ENCODE measurements at places on chromosomes 5 and 9.
A peak's percentile ranks its signal among the peaks of the same experiment; 100 is the strongest.

DNA sequence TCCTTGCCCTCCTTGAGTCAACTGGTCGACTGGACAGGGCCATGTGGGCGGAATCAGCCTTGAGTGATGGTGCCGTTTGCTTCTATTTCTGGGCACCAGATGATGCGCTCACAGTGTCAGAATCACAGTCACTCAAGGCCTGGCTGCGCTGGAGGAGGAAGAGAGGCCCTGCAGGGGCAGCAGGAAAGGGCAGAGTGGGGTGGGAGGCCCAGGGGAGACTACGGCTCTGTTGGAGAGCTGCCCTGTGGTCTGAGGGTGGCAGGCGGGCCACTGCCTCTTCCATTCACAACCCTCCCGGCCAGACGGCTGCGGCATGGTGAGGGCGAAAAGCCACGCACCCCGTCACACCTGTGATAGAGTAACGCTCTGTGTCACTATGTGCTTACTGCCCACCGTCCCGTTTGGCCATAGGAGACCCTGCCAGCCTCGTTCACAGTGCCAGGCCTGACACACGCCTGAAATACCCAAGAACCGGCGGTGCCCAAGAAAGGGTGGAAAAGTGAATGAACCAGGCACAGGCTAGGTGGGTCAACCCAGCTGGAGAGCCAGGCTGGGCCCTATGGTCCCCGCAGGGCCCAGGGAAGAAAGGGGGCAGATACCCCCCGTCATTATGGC, 9.9 kb downstream of the PLPP7 start:
- no peak for DNase-seq

- no peak for DNase-seq
These were observed 32.9 kb downstream of the FCHO2 start for GRCh38 chr5:72988769-72989168.

- DNase-seq, result no peak
These were observed 12.8 kb upstream of the KCNV2 start for GRCh38 chr9:2704504-2704903.

GRCh38 chr5:90390928-90391327, 18.6 kb downstream of the CETN3 start:
- DNase-seq, result no peak

- no peak for DNase-seq
These were observed 60.7 kb upstream of the IFNE start for GRCh38 chr9:21542787-21543186.

- DNase-seq, result no peak
These were observed 42.1 kb upstream of the STXBP1 start for GRCh38 chr9:127569886-127570401.

- no peak for DNase-seq
These were observed 77.9 kb upstream of the VPS13A start for GRCh38 chr9:77099388-77099787.

GRCh38 chr9:126612813-126613641, 701 bp upstream of the LMX1B start:
- no peak for DNase-seq

DNA sequence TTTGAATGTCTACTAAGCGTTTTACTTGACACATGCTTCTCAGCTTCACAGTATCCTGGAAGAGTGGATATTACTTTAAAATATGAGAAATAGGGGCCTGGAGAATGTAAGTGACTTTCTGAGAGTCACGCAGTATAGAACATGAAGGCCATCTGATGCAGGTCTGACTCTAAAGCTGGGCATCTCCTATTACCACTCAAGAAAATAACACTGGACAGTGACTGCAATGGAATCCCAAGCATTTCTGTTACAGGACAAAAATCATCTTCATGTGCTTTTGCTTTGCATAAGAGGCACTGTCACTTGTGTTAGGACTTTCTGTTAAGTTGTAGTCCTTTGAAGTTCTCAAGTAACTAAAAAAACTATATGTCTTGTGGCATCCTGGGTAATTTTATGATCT, 335.5 kb downstream of the FBXL7 start:
- DNase-seq, result no peak

- DNase-seq, result no peak
These were observed 483 bp upstream of the PLPP6 start for GRCh38 chr9:4661611-4662010.

DNA sequence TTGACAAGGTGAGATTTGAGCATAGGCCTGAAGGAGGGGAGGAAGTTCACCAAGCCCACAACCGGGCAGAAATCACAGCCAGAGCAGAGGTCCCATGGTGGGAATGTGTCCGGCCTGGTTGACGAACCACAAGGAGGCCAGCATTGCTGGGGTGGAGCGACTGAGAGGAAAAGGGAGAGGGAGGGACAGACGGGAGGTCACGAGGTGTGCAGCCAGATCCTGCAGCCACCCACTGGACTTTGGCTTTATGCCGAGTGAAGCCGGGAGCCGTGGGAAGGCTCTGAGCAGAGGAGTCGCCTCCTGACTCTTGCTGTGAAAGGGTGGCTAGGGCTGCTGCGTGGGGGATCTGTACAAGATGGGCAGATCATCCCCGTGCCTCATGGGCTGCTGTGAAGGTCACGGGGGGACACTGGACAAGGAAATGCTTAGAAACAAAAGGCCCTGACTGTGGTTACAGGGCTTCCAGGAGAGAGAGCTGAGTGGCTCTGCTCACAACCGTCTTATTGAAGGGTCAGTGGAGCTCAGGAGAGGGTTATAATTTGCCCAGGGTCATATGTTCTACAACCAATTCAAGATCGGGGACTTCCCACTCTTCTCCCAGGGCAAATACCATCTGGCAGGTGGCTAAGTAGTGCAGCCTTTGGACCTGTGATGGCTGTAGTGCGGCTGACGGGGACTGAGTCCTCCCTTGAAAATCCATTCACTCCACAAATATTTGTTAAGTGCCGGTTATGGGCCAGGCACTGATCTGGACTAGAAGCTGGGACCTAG, 15.6 kb upstream of the CD74 start:
- peak; percentile 65 for DNase-seq

DNA sequence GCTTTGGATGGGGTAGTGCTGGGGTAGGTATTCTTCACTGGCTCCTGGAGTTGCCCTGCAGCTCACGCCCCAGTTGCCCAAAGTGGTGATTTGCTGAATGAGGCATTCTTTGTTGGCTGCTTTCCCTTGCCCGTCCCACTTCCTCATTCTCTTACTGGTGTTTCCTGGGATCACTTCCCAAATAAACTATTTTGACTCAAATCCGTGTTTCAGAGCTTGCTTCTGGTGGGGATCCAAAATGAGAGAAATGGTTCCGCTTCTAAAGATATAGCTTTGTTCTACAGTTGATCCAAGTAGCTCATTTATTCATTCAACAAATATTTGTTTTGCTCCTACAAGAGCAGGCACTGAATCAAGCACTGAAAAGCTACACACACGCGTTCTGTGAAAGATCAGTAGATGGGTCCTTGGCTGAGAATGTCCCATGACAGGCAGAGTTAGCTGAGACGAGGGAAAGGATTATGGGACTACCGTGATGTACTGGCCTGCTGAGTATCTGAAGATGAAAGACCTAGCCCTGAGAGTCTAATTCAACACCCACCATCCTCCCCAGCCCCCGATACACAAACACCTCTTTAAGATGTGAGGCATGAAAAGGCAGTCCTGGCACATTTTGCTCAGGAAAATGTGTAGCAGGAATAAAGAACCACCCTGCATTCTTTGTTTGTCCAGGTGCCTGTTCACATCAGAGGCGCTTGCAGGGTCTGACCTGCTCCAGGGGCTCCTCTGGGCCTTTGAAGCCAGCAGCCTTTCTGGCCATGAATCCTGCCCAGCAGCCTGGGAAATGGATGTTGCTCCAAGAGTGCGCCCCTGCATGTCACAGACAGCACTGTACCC, 143.1 kb upstream of the RANBP3L start:
- DNase-seq, result peak; percentile 67

- no peak for DNase-seq
These were observed 2.8 kb downstream of the OSMR start for GRCh38 chr5:38848637-38849036.

- DNase-seq, result no peak
These were observed 5.7 kb upstream of the LARP1 start for GRCh38 chr5:154749491-154749890.

GRCh38 chr5:68454766-68455165, 239.2 kb downstream of the PIK3R1 start:
- DNase-seq, result no peak

DNA sequence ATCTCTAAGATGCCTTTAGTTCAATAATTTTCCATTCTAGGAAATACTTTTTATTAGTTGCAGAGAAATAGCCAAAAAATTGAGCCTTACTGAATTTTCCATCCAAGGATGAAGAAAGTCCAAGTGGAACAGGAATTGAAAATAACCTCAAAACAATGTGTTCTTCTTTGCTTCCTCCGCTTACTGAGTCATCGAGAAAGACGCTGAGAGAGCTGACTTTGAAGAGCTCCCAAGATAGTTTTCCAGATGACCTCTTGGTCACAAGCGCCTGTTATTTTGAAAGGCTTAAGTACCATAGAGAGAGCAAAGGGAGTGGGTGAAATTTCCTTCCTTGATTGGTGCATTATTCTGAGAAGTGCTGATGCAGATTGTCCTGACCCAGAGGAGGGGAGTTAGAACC, 253.5 kb upstream of the ATP10B start:
- peak; percentile 55 for DNase-seq

DNA sequence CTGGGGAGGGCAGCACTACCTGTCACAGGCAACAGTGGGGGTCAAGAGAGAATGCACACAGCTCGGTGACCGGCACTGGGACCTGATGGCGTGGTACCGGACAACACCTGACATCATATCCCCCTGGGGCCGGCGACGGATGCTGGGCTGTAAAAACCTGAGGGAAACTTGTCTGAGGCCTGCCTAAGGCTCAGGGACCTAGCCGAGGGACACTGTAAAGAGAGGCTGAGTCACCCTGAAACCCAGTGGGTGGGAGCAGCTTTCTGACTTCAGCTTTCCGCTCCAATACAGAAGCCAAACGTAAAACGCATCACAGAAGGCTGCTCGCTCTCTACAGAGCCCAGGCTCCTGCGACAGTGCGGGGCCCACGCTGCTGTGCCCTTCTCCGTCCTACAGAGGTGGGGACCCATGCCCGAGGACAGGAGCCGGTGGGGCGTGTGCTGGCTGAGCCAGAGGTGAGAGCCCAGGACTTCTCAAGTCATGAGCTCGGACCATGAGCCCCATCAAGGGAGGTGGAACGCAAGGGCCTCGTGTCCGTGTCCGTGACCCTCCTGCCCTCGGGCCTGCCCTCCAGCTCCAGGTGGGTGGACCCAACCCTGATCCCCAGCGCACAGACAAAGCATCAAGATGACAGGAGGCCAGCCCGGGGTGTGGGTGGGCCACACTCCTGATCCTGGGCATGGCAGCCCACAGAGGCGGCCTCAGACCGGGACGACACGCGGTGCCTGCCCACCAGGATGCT, 5.3 kb downstream of the RALGDS start:
- DNase-seq, result no peak

DNA sequence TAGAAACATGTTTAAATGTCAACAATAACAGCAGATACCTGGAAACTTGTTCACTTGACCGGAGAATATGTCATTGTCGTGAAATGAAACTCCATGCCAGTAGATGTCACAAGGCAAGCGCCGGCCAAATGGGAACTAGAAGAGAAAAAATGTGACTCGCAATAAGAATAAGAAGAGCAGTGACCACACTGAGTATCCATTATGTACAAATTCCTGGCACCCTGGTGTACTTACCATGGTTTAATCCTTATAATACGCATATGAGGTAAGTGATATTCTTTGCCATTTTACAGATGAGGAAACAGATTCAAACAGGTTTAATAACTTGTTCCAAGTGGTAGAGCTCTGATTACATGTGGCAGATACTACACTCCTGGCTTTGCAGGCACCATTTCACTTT, 53.9 kb downstream of the TTLL11 start:
- no peak for DNase-seq

- no peak for DNase-seq
These were observed 75.4 kb upstream of the CPLX2 start for GRCh38 chr5:175795959-175796358.

DNA sequence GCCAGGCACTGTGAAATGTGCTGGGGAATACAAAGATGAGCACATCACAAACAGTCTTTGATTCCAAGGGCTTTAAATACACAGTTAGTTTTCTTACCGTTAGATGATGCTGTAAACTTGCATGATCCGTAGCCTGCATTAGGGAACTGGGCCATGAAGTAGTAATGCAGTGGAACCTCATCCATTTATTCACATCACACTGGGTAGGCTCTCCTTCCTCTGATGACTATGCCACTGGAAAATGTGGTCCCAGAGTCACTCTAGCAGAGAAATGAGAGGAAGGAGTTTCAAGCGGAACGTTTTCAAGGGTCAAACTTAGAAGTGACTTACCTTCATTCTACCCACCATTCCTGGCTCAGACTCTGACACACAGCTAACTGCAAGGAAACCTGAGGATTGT, 26.4 kb downstream of the ZFAND5 start:
- DNase-seq, result no peak

DNA sequence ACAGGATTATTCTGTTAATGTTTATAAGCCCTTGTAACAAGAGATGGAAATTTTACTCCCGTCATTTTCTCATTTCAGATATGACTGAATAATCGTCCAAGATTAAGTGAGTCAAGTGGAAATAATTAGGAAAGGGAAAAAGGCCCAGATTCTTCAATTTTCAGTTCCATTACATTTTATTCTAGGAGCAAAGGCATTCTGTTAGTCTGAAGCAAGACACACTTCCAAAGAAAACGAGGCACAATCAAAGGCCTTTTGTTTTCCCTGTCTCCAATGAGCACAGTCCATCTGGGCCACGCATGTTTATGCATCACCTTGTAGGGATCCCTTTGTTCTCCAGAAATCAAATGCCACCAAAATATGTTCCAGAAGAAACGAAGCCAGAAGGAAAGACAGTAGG, 382.9 kb upstream of the RFX3 start:
- DNase-seq, result peak; percentile 21

DNA sequence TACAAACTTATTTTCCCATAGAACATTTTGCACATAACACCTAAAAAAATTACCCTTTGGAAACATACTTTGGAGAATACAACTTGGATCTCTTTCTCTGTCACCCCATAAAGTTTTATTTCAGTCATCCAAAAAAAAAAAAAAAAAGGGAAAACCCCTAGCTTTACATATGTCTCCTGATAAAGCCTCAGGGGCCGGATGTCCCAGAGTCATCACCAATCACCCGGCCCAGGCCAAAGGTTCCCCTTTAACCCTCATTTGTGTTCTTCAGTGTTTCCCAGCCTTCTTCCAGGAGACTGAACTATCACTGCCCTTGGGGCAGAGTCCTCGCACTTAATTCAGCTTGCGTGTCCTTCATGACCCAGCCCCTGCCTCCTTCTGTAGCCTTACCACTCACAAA, 28.8 kb downstream of the ANXA6 start:
- no peak for DNase-seq

DNA sequence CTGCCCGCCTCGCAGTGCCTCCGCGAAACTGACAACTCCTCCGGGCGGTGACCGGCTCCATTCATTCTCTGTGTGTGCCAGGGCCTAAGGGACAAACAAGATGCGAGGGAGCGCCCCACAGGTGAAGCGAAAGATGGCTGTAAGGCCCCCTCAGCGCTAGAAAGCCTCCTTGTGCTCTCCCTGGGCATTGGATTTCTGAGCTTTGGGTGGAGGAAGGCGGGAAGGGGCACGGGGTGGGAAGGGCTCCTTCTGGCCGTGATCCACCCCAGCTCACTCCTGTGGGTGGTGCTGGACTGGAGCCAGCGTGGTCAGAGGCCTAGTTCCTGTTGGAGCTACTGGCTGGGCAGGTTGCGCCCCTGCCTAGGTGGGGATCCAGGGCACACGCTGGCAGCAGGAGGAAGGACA, 943 bp downstream of the GALNT12 start:
- DNase-seq, result no peak

GRCh38 chr9:128257086-128257825, 18.6 kb downstream of the GOLGA2 start:
- no peak for DNase-seq

- DNase-seq, result peak; percentile 80
These were observed 97.1 kb downstream of the ENTREP1 start for GRCh38 chr9:69421908-69422801.
